ENCODE measurements at places on chromosomes 6 and 20.

- DNase-seq, result no peak
These were observed 12.3 kb upstream of the CCDC167 start for GRCh38 chr6:37511910-37512399.

- no peak for DNase-seq
These were observed 69.3 kb downstream of the EYA2 start for GRCh38 chr20:46963758-46964617.

DNA sequence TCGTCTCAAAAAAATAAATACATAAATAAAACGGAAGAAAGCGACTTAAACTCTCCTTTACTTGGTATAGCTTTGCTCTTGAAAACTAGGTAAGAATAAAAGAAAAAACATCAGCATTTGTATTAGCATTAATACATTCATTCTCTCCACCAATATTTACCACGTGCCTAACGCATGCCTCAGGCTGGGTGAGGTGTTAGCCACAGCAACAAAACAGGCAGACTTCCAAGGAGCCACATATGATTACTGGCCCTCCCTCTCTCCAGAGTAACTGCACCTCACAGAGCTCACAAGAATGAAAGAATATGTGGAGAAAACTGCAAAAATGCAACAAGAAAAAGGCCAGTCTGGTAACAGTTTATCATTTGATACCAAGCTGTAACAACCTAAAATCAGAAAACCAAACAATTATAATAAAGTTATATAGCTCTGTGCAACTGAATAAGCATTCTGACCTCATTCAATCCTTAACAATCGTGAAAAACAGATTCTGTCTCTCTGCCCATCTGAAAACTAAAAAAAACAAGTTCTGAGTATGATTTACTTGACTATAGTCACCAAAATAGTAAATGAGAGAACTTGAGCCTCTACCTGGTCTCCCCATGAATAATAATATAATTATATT lies 5.2 kb downstream of the NAPB start:
- no peak for DNase-seq

GRCh38 chr6:101397199-101397598 lies 3.7 kb downstream of the GRIK2 start:
- DNase-seq, result no peak

GRCh38 chr6:20814494-20814893 lies 280.2 kb downstream of the CDKAL1 start:
- no peak for DNase-seq

GRCh38 chr6:52640170-52640569 lies 30.7 kb upstream of the TMEM14A start:
- DNase-seq, result no peak

GRCh38 chr6:24990944-24991809 lies 55.4 kb upstream of the RIPOR2 start:
- DNase-seq, result no peak

DNA sequence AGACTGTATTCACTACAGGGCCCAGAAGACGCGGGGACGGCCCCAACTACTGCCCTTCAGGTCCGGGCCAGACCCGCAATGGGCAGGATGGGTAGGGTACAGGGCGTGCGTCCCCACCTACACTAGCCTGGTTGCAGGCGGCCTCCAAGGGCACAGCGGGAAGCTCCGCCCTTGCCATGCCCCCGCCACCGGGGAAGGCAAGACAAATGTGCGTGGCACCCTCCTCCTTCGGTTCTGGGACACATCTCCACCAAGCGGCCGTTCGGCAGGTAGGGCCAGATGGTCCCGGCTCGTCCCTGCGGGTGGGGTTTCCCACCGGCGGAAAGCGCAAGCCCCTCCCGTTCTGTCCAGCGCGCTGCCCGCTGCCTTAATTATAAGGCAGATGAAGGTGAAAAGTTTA lies 5.6 kb downstream of the NXT1 start:
- no peak for DNase-seq

DNA sequence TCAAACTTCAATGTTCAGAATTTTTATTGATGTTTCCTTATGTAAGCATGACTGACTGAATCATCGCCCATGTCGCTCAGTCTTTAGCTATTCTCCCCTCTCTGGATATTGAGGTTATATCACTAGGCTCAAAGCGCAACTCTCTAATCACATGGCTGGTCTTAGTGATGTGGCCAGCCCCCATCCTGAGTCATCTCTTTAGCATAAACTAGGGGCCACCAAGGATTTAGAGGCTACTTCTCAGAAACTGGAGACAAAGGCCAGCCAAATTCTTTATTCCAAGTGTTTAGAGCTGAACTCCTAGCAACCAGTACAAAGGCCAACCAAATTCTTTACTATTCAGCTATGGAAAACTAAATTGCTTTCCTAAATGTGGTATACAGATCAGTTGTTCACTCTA lies 61.4 kb downstream of the FAM135A start:
- peak; percentile 2 for DNase-seq

Data from Caco-2 (cell line).